Non-pigmented ciliary epithelial cell (primary cell): ENCODE measurements at places on chromosomes 11 and 22.
A peak's percentile ranks its signal among the peaks of the same experiment; 100 is the strongest.

DNA sequence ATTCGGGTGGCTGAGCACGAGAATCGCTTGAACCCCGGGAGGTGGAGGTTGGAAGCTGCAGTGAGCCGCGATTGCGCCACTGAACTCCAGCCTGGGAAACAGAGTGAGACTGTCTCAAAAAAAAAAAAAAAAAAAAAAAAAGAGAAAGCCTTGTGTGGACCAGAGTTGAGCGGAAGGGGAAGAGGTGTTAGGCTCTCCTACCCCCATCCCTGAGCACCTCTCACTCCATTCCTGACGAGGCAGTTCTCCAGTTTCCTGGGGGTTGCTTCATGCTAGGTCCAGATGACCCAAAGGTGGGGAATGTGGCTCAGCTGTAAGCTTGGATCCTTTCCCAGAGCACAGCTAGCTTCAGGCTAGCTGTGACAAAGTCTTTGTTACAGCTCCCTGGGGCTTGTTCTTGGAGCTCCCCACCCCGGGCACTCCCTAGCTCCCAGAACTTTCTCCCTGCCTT, 8.8 kb upstream of the DNAL4 start:
- peak; percentile 82 for DNase-seq

GRCh38 chr11:120985718-120986569, 38.0 kb upstream of the TBCEL start:
- DNase-seq = no peak

- DNase-seq = no peak
These were observed 33.5 kb upstream of the CSNK1E start for GRCh38 chr22:38350444-38351359.

GRCh38 chr22:33299245-33299956, 241.2 kb upstream of the SYN3 start:
- DNase-seq = no peak

DNA sequence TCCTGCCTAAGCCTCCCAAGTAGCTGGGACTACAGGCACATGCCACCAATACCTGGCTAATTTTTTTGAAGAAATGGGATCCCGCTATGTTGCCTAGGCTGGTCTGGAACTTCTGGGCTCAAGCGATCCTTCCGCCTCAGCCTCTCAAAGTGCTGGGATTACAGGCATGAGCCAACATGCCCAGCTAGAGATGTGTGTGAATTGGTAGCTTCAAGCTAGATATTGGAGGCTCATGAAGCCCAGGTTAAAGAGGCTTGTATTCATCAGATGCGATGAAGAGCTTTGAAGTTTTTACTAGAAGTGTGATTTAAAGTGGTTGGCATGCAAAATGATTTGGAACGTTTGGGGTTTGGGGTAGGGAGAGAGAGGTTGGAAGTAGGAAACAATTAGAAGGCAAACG, 19.6 kb downstream of the NF2 start:
- DNase-seq = no peak

DNA sequence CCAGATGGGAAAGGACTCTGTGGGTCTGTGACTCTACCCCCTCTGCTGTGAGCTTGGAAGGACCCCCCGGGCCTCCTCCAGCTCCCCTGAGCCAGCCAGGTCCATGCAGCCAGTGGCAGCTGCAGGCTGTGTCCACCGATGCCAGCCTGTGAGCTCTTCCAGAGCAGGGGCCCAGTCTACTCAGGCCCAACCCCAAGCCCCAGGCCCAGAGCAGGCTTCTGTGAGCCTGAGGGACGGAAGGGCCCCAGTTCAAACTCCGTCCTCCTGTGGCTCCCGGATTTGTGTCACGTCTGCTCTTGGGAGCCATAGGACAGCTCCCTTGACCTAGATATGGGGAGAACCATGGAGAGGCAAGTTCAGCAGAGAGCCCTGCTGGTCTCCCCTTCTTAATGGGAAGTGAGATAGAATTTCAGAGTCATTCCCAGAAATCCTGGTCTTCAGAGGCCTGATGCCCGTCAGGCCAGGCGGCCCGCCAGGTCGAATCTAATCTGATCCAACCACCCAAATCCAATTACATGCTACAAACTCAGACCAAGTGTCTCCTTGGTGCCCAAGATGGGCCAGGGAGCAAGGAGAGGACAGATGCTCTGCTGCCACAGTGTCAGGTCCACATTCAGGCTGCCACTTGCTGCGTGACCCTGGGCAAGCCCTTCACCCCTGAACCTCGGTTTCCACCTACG, 75.1 kb downstream of the SCUBE1 start:
- DNase-seq = no peak

GRCh38 chr11:77596626-77597025, 6.9 kb downstream of the AQP11 start:
- no peak for DNase-seq

- DNase-seq = no peak
These were observed 131.9 kb downstream of the TEAD1 start for GRCh38 chr11:12806113-12806512.

DNA sequence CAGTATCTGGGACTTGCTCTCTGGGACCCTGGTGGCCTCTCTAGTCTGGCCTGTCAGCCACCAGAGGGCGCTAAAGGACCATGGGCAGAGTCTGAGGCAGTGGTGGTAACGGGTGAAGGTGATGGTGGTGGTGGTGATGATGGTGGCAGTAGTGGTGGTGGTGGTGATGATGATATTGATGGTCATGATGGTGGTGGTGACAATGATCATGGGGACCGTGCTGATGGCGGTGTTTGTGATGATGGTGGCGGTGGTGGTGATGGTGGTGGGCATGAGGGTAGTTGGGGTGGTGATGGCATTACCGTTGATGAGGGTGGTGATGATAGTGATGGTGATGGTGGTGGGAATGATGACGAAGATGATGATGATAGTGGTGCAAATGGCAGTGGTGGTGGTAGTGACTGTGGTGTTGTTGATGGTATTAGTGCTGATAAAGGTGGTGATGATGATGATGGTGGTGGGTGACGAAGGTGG, 16.0 kb downstream of the TRPM5 start:
- no peak for DNase-seq

DNA sequence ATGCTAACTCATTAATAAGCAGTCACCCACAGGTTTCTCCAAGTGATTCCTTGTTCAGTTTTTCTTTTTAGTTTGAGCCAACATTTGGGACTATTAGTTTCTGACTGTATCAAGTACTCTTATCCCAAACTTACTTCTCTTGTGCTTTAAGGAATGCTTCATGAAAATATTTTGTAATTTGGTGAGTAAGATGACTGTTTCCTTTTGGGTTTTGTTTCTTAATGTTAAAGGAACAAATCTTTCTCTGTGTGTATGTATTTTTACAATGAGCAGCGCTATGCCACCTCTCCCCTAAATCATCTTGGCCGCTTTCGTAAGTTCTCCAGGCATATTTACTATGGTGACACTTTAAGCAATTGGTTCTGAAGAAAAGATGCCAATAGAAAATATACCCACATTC, 72.4 kb downstream of the LDLRAD3 start:
- no peak for DNase-seq

- DNase-seq = no peak
These were observed 77.2 kb downstream of the MORC2 start for GRCh38 chr22:30891443-30891755.

- no peak for DNase-seq
These were observed 8.9 kb downstream of the IMMP1L start for GRCh38 chr11:31500560-31500959.

DNA sequence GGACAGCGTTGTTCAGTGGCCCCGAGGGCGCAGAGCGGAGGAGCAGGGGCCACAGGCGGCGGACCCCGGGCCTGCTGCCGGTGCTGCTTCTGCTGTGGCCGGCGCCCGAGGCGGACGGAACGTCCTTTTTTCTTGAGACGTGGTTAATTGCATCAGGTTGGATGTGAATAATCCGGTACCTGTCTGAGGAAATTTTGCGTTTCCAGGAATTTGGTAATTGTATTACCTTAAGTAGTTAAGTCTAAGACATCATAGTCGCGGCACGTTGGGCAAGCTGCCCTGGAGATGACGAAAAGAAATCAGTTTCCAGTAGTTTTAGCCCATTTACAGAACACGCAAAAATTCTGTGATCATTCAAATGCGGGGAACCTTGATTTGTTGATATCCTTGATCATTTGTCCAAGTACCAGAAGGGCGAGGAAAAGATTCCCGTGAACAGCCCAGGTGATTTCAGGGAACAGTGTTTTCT, 789 bp downstream of the SPECC1L start:
- DNase-seq = no peak

GRCh38 chr11:74357449-74357848, 40.8 kb downstream of the PGM2L1 start:
- no peak for DNase-seq

DNA sequence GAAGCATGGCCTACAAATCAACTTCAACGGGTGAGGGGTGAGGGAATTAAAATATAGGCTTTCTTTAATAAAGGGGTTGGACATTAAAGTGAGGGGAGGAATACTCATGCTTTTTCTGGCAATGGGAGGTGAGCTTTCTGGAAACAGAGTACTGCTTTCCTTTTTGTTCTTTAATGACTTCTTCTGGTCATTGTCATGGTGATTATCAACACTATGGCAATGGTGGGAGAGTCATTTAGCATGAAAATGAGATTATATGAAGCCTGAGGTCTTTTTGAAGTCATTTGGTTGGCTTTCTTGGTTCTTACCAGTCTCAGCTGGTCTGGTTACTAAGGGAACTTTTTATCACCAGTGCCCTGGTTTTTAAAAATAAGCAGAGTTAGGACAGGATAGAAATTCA, 475.8 kb upstream of the LRRC4C start:
- DNase-seq = no peak

DNA sequence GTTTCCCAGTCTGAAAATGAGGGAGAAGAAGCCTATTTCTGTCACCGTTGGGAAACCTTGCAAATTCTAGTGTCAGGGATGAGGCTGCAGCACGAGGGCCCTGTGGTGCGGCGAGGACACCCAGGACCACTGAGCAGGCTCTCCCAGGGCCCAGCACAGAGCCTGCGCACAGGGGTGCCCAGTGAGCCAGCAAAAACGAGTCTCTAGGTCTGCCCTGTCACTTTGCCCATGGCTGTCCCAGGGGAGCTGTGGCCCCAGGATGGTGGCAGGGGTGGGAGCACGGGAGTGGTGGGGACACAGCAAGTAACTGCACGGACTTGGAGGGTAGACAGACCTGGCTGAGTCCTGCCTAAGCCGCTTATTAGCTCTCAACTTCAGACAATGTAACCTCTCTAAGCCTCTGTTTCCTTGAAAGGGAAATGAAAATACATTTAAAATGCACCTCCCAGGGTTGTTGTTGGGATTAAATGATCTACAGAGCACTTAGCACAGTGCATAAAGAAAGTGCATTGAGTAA, 44.2 kb downstream of the DSCAML1 start:
- no peak for DNase-seq

- no peak for DNase-seq
These were observed 108.2 kb upstream of the ARHGAP42 start for GRCh38 chr11:100578831-100579311.

DNA sequence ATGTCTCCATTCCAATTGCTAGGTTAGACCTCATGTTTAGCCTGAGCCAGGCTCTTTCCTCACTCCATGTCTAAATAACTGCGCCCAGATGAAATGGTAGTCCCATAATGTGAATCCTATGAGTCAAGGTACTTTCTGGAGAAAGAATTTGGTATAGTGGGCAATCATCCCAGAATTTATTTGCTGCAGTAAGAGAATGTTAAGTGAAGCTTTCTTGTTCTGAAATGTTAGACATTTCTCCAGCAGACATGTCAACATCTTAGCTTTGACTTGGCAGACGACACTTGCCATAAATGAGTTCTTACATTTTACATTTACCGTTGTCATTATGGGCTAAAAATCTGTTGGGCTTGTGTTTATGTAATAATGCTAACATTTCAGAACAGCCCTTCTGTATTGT, 165.2 kb downstream of the PGR start:
- no peak for DNase-seq

DNA sequence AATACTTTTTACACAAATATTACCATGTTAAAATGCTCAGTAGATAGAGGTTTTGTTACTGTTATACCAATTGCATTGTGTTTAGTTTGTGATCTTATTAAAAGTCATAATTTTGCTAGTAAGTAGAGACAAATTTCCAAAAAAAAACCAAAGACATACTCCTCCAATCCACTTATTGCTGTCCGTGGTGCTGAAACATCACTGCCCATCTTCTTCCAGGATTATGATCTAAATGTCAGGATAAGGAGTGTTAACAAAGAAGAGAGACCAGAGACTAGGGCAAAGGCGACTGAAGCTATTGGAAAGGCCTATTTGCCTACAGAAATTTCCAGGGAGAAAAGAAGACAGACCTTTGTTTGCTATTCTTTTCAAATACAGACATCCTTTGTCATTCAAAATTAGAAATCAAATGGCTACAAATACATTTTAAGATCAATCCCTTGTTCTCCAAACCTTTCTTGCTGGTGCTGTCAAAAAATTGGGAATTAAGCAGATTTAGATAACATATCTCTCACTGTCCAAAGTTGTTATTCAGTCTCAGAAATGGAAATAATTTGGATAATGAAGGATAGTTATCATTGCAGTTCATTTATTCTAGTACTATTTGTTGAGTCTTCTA, 199.7 kb downstream of the C11orf91 start:
- DNase-seq = no peak

DNA sequence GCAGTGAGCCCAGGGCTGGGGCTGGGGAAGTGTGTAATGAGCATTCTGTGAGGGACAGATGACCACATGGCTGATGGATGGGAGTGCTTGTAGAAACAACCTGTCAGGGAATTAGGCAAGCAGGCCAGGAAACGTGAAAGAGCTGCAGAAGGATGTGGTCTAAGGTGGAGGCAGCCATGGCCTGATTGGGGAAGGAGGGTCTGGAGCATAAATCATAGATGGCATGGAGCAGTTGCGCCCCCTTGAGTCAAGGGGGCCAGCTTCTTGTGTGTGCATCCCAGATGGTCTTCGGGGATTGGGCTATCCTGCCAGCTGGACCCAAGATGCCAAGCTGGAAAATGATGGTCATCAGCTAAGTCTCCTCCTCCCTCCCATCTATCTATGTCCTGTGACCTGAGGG, 119.4 kb upstream of the CLPB start:
- no peak for DNase-seq

DNA sequence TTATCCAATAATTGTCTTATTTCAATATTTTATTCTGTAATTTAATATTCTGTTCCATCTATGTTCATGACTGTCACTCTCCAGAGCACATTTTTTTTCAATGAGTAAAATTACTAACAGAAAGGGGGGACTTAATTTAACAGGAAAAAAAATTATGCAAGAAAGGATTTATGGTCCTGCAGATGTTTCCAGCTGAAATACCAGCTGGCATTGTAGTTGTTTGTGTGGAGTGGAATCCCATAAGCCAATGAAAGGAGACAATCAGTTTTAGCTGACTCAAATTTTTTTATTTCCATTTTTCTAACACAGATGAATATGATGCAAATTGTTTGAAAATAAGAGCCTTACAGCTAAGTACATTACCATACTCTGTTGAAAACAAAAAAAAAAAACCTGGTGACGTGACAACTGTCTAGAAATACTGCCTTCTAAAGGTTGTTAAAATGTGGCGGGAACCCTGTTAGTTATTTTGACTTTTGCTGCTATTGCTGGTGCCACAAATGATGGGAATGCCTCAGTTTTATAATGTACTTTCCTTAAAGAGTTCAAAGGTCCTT, 389.1 kb downstream of the ETS1 start:
- DNase-seq = no peak

GRCh38 chr11:68778205-68778604, 26.9 kb upstream of the TESMIN start:
- DNase-seq = no peak

GRCh38 chr11:124882339-124883071, 15.2 kb downstream of the ROBO4 start:
- DNase-seq = no peak
